ENCODE measurements at places on chromosomes 16 and 17.
A peak's percentile ranks its signal among the peaks of the same experiment; 100 is the strongest.

DNA sequence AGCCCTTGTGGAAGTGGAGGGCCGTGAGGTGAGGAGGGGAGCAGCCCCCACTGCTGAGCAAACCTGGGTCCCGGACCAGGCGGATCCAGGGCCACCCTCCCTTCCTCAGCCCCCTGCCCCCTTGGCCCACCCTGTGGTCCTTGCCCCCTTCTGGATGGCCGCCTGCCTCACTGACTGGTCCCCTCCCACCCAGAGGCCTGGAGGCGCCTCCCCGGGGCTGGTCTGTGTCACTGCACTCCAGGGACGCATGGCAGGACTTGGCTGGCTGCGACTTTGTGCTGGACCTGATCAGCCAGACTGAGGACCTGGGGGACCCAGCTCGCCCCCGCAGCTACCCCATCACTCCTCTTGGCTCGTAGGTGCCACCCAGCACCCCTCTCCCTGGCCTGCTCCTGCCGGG, 19.2 kb upstream of the SMIM5 start:
- DNase-seq: no peak

DNA sequence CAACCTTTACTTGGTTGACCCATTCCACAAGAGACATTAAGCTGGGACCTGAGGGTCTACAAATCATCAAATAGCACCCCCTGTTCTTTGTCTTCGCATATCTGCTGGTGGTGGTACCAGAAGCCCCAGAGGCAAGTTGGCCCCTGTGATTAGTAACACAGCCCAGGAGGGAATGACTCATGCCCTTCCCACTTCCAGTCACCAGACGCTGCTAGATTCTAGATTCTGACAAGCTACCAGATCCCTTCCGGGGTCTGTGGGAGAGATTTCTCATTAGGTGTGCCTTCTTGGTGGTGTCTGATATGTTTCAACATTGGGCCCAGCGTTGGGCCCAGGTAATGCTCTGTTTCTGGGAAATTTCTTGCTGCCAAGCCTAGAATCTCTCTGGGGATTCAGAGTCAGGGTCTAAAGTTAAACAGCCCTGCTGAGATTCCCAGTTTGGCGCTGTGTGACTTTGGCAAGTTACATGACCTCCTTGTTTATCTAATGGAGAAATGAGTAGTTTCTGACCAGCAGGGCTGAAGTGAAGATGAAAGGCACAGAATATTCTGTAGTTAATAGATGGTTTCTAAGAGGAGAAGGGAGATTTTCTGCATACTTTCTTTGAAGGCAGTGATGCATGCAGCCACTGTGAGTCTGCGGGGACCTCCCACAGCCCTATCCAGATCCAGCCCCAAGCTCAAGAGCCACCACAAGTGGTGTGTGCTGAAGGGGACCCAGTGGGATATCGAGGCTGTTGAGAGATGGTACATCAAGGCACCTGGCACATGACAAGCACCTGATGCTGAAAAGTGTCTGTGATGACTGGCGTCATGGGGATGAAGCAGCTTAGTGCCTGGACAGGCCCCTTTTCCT, 3.9 kb downstream of the TRPV2 start:
- DNase-seq: peak; percentile 76

GRCh38 chr16:4388271-4389021, 16.8 kb downstream of the VASN start:
- DNase-seq: peak; percentile 46

- no peak for DNase-seq
Observed at GRCh38 chr17:78787444-78787843, 5.4 kb upstream of the CYTH1 start.

- DNase-seq: no peak
Observed at GRCh38 chr16:21190013-21190412, 21.4 kb downstream of the ZP2 start.

- DNase-seq: peak; percentile 47
Observed at GRCh38 chr16:19517424-19518089, 4.3 kb downstream of the GDE1 start.

GRCh38 chr17:56085576-56086267, 67.6 kb upstream of the ANKFN1 start:
- DNase-seq: no peak

All from adipocyte (in vitro differentiated cells).